RWPE1 (cell line): ENCODE measurements at places on chromosomes 2 and 18.

- no peak for DNase-seq
Observed at GRCh38 chr2:196876364-196876763, 50.1 kb downstream of the PGAP1 start.

GRCh38 chr2:12047761-12048160, 301.3 kb downstream of the LPIN1 start:
- no peak for DNase-seq

- no peak for DNase-seq
Observed at GRCh38 chr2:6310256-6311215, 555.2 kb downstream of the CMPK2 start.

DNA sequence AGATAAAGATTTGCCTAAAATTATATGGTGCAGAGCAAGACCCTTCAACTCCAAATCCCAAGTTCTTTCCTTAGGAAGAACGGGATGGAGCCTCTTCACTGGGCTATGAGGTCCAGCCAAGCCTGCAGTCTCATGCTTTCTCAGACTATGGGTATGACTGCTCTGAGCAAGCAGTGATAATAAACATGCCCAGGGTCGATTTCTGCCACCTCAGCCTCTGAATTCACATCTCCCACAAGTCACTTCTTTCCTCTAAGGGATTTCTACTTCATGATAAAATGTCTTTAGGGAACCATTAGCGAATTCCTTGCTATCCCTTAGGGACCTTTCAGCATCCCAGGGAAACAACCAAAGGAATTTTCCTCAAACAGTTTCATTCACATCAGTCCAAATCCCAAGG, 94.8 kb downstream of the GFPT1 start:
- no peak for DNase-seq

DNA sequence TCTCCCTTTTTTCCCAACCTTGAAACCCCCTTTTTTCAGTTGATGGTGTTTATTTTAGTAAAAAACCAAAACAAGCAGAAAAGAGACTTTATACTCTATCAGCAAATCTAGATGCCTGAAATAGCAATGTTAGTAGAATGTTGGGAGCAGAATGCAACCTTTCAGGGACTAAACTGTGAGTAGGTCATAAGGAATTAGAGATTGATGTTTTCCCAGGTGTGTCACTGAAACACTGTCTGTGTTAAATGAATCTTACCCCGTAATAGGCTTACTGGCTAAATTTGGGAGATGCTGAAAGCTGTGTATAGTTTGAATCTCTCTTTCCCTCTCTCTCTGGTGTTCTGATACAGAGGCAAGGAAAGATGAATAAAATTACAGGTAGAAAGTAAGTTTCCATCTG, 43.8 kb downstream of the AGFG1 start:
- peak; percentile 4 for DNase-seq

GRCh38 chr18:59994357-59994756, 94.6 kb downstream of the PMAIP1 start:
- DNase-seq: no peak

GRCh38 chr2:114400890-114401289, 41.6 kb upstream of the DPP10 start:
- DNase-seq: no peak

DNA sequence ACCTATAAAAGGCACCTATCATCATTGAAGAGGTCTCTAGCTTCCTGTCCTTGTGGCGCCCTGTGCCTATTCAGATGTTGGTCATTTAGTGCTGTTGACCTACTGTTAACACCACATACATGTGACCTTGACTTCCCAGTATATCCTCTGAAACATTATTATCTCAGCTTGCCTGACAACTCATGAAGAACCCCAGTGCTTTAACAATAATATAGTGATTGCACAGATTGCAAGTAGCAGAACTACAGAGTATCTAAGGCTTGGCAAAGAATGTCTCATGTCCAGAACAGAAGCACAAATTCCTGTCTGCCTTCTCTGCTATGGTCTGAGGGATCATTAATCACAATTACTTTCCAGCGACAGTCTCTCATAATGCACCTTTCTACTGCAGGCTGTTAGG, 165.3 kb downstream of the LCLAT1 start:
- DNase-seq: no peak

DNA sequence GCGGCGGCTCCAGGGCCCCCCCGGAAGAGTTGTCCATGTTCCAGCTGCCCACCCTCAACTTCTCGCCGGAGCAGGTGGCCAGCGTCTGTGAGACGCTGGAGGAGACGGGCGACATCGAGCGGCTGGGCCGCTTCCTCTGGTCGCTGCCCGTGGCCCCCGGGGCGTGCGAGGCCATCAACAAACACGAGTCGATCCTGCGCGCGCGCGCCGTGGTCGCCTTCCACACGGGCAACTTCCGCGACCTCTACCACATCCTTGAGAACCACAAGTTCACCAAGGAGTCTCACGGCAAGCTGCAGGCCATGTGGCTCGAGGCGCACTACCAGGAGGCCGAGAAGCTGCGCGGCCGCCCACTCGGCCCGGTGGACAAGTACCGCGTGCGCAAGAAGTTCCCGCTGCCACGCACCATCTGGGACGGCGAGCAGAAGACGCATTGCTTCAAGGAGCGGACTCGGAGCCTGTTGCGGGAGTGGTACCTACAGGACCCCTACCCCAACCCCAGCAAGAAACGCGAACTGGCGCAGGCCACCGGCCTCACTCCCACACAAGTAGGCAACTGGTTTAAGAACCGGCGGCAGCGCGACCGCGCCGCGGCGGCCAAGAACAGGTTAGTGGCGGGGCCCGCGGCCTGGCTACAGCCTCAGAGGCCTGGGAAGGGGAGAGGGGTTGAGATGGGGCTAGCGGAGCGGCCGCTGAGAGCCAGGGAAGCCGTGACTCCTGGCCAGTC, 965 bp downstream of the SIX3 start:
- no peak for DNase-seq

GRCh38 chr2:40166006-40166405, 285.9 kb downstream of the SLC8A1 start:
- DNase-seq: no peak

GRCh38 chr18:6158958-6159357, 255.8 kb downstream of the L3MBTL4 start:
- no peak for DNase-seq

GRCh38 chr18:1917569-1917968, 653.7 kb downstream of the METTL4 start:
- DNase-seq: no peak

- DNase-seq: peak; percentile 63
Observed at GRCh38 chr2:170715062-170715931, at the start of gene SP5. SP5 (plus strand) TSS chr2:170715337; CDS start chr2:170715513, 176 bp downstream.

GRCh38 chr2:47056868-47057686, 98.0 kb downstream of the STPG4 start:
- no peak for DNase-seq

GRCh38 chr18:24993628-24994027, 358.3 kb downstream of the ZNF521 start:
- DNase-seq: no peak

DNA sequence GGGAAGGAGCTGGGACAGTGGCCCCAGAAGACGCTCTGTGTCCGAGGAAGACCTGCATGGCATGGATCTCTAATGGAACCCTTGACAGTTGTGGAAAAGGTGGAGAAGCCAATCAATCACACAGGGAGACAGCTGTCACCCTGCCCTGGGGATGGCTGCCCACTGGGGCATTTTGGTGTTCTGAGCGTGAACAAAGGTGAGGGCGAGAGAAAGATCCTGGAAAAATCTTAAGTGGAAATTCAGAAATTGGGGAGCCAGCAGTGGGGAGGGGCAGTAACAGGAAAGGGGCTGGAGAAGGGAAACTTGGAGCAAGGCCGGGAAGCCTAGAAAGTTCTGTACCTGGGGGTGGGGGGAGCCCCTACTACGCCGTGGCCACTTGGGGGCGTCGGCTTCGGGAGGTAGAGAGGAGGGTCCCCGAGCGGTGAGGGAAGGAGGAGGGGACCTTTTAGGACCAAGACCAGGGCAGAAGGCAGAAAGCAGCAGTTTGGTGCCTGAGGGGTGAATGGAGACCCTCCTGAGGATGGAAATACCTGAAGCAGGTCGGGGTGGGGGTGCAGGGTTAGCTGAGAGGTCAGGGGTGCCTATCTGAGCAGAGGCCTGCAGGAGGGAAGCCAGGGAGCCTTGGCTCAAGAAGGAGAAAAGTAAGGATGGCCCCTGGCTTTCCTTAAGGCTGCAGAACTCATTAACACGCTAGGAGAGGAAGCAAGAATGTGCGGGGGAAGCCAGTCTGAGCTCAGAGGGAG, 30.0 kb downstream of the NGEF start:
- no peak for DNase-seq

DNA sequence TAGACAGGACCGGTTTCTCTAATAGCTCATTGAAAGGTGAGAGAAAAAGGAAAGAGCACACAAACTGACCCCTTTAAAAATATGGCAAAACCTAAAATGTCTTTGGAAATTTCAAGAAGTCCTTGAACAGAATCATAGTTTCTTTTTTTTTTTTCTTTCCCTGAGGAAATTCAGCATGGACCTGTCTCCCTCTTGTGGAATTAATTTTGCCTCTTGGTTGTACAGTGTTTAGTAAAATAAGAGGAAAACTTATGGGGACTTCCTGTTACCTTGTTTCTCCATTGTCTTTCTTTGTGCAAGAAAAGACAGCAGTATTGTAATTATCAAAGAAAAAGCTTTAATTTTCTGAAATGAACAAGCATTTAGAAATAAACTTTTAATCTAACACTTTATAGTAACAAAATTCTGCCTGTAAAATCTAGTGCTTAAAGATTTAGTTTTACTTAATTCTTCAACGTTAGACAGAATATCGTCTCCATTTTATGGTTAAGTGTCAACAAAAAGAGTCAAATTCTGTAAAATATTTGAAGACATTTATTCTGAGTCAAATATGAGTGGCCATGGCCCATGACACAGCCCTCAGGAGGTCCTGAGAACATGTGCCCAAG, 176.3 kb upstream of the NABP1 start:
- DNase-seq: peak; percentile 50

DNA sequence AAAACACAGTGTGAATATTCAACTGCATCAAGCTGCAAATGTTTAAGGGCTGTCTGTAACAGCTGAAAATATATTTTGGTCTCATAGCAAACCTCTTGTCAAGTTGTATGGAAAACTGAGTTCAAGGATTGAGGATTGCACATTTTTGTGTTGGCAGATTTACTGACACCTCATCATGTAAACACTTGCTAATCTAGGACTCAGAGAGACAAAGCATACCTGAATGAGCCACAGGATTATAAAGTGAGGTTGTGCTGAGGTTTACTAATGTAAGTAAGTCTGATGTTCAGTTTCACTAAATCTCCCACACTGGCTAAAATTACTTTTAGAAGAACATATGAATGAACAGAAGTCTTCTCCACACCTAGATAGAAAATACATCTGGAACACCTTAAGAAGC, 1993.1 kb upstream of the CELF4 start:
- DNase-seq: no peak

DNA sequence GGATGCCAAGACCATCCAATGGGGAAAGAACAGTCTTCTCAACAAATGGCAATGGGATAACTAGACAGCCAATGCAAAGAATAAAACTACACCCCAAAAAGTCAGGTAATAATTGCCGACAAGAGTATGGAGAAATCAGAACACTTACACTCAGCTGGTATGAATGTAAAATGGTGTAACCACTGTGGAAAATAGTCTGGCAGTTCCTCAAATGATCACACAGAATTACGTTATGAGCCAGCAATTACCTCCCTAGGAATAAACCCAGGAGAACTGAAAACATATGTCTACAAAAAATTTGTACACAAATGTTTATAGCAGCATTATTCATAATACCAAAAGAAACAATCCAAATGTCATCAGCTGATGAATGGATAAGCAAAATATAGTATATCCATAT, 8.8 kb downstream of the IWS1 start:
- DNase-seq: no peak

GRCh38 chr18:6595666-6596065, 133.8 kb upstream of the ARHGAP28 start:
- DNase-seq: no peak

- DNase-seq: no peak
Observed at GRCh38 chr2:232296776-232297525, 81.6 kb upstream of the ALPP start.

DNA sequence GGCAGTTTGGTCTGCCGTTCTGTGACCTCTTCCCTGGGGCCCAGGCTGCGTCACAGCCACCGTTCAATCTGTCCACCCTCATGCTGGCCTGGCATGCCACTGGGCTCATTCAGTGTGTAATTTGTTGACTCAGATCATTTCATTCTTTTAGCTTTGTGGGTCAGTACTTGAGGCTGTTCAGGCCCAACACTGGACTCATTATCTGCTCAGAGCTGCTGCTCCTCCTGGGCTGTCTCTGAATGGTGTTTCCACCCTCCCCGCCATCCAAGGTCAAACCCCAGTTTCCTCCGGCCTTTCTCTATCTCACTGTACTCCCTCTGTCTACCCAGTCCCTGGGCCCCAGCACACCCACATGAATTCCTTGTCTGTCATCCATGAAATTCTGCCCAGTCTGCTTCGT, 152.4 kb upstream of the NCK2 start:
- no peak for DNase-seq

DNA sequence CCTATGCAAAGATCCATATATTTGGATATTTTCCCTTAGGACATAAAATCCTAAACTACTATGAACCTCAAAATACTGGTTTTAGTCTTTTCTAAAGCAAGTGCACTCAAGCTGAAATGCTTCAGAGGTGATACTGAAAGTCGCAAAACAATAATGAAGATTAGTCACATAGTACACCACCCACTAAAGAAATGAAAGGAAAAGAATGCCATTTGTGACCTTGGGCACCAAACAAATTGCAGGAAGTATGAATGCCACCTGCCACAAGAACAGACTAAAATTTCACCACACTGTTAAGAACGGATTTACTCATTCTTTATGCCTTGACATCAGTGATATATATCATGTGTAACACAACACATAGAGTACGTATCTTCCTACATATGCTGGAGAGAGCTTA, 161.5 kb downstream of the ZNF521 start:
- no peak for DNase-seq

DNA sequence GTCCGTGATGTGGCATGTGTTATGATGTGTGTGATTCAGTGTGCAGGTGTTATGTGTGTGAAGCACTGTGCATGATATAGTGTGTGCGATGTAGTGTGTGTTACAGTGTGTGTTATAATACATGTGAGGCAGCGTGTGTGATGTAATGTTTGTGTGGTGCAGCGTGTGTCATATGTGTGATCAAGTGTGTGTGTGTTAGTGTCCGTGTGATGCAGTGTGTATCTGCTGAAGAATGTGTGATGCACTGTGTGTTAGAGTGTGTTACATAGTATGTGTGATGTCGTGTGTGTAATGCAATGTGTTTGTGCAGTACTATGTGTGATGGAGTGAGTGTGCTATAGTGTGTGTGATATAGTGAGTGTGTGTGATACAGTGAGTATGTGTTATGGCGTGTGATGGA, 182.8 kb upstream of the SOX11 start:
- DNase-seq: no peak
